ENCODE measurements at places on chromosomes 5 and 9.

- DNase-seq = no peak
These were observed 149.1 kb upstream of the KLF4 start for GRCh38 chr9:107638521-107639310.

DNA sequence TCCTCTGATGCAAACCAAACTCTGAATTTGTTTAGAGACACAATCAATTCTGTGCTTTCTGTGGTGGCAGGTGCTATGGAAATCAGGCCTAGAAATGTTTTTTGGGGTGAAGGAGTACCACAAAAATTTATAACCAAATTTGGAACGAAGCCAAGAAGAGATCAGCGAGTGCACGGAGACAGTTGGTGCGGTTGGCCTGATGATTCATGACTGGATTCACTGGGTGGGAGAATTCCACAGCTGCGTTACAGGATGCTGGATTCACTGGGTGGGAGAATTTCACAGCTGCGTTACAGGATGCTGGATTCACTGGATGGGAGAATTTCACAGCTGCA, 135.6 kb upstream of the IRX4 start:
- no peak for DNase-seq

DNA sequence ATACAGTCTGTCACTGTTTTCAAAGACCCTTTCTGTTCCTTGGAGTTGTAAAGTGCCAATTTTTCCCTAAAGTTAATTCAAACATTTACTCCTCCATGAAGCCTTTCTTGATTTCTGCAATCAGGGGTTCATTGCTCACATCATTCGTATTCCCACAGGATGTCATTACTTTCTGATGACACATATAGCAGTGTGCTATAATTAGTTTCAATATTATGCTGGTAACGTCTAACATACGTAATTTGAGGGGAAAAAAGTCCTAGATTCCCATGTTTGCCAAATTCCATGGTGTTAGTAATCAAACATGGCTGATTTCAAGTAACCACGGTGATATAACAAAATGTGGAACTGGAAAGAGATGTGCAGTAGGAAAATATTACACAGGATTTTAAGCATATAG, 468.2 kb upstream of the MEF2C start:
- DNase-seq = no peak

- DNase-seq = no peak
These were observed 105.7 kb downstream of the TMEM174 start for GRCh38 chr5:73278693-73279092.

- DNase-seq = no peak
These were observed 15.3 kb downstream of the TGFBI start for GRCh38 chr5:136043968-136044610.

DNA sequence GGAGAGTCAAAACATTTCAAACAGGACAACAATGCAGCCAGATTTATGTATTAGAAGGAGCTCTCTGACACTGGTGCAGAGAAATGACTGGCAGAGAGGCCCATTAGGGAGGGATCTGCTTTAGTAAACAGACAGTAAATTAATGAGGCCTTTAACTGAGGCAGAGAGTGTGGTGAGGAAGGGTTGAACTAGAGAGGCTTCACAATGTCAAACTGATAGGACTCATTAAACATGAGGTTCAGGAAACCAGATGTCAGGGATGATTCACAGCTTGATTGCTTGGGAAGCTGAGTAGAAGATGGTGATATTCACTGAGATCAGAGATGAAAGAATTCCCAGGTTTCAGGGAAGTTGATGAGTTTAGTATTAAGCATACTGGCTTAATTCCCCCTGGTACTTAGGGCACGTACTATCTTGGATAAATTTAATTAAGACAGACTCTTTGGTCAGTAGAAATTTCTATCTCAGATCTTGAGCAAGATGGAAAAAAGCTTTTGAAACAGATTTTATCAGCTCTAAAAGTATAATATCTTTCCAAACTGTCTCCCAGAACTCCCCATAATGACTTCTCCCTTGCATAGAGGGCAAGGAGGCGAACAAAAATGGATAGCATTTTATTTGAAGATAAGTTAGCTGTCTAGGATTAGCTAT, 8.6 kb upstream of the MUSK start:
- no peak for DNase-seq

GRCh38 chr5:145499483-145499882, 335.7 kb downstream of the PRELID2 start:
- DNase-seq = no peak

GRCh38 chr9:87059772-87060171, 112.5 kb upstream of the GAS1 start:
- DNase-seq = no peak

DNA sequence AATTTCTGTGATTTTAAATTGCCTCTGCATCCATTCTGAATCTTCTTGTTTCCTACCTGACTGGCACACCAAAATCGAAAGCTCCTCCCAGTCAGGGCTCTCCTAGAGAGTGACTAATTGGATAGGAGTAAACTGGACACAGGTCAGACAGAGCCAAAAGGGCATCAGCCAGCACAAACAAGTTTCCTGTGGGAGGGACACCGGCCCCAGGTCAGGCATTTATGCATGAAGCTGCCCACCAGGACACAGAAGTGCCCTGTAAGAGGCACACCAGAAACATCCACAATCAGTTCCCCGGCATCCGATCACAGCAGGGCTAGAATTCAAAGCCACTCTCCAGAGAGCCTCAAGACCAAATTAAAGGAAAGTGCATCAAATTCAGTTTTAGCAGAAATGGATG, 78.4 kb downstream of the SFXN1 start:
- no peak for DNase-seq

DNA sequence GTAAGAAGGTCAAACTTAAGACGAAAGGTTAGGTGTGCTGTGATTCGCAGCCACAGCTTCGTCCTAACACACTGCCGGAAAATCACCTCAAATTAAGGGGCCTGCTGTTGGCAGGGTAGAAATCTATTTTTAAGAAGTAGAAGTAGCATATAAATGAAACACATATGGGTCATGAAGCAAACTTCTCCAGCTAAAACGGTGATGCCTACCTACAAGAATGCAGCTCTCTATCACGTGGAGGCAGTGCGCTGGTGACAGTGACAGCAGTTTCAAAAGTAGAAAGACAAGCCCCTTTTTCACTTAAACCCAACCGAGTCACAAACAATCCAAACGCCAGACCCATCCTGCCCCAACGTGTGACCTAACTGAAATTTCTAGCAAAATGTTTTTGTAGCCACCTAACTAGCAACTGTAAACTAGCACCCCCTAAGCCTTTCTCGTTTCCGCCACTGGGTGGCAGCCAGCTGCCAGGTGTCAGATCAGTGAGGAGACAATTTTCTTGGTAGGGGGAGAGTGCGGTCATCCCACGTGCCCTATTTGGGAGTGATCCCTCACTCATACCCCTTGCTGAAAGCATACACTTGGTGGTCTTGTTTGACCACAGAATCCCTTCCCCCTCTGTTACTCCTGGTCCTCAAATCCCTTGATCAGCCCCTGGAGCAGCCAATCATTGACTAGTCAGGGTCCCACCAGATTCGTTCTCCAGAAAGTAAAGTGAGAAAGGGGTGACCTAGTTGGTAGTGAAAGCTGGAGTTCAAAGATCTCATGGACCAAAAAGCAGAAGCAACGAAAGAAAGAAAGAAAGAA, 71.8 kb upstream of the MAMDC2 start:
- DNase-seq = peak; percentile 83

DNA sequence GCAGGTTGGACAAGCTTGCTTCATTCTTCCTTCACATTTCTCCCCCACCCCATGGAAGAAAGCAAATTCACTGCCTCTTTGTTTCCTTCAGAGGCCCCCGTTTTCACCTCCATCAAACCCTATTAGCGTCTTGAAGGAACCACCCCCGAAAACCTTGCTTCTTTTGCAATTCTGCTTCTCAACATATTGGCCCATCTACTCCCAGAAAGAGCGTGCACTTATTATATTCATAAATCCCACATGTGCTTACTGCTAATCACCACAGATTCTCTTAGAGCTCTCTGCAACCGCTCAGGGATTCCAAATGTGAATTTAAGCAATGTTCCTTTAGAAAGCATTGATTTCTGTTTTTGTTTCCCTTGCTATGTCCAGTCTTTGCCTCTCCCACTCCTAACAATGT, 1.1 kb downstream of the F2RL2 start:
- DNase-seq = no peak

- no peak for DNase-seq
These were observed 123.5 kb upstream of the ACOT12 start for GRCh38 chr5:81517462-81517861.

- no peak for DNase-seq
These were observed 20.4 kb downstream of the BDP1 start for GRCh38 chr5:71475788-71476384.

GRCh38 chr5:124459984-124460383, 286.5 kb downstream of the ZNF608 start:
- no peak for DNase-seq

DNA sequence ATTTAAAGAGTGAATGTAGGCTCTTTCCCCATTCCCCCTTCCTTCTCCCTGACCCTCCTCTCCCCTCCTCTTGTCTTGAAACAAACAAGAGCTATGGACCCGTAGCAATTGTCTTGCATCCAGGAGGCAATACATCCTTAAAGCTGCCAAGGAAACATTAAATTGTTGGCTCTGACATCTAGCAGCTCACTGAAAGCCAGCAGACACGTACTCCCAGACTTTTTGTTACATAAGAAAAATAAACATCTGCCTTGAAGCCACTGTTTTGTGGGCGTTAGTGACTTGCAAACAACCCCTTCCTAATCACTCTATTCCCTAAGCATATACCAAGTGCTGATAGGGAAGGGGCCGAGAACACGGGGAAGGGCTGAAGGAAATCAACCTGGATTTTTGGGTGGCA, 8.6 kb downstream of the SLC45A2 start:
- no peak for DNase-seq

DNA sequence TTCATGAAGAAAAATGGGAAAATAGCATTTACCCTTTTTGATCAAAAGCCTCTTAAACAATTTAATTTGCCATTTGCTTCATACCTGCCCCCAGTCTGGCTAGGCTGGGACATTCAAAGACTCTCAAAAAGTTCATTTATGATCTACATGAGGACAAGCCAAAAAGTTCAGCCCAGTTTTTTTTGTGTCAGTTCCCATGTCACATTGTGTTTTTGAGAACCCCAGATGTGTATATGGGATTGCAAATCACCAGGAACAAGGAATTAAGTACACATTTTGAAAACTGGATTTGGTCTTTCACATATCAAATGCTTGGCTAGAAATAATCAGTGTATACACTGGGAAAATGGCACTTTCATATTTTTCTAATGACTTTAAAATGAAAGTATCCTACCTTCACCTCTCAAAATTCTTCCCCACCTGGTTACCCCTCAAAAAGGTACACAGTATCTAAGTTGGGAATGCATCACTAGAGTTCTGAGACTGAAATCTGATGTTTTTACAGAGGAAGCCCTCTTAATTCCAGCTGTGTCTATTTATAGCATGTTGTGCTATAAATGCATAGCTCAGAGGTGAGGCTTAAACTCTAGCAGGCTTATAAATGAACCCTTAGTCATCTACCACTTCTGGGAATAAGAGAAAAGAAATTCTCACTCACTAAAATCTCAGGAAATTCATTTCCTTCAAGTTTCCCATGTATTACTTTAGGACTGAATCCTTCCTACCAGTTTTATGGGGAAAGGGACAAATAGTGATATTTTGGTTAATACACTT, 9.3 kb downstream of the STOM start:
- DNase-seq = no peak

GRCh38 chr9:129037767-129038098, 1.3 kb downstream of the MIGA2 start:
- no peak for DNase-seq

- no peak for DNase-seq
These were observed 93.7 kb downstream of the HOMER1 start for GRCh38 chr5:79420248-79420647.

DNA sequence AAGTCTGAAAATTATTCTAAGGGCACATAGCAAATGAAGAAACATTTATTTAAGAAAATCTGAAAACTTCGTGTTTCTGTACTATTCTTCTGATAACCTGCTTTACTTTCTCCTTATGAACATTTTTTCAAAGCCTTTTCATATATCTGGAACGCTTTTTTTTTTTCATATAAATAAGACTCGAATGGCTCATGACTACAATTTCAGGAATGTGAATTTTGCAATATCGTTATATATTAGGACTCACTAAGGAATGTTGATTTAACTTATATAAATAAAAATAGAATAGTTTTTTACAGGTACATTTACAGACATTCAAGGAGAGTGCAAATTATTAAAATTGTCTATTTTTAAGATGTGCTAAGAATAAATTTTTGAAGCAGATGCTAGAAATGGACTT, 42.9 kb downstream of the GPBP1 start:
- no peak for DNase-seq

DNA sequence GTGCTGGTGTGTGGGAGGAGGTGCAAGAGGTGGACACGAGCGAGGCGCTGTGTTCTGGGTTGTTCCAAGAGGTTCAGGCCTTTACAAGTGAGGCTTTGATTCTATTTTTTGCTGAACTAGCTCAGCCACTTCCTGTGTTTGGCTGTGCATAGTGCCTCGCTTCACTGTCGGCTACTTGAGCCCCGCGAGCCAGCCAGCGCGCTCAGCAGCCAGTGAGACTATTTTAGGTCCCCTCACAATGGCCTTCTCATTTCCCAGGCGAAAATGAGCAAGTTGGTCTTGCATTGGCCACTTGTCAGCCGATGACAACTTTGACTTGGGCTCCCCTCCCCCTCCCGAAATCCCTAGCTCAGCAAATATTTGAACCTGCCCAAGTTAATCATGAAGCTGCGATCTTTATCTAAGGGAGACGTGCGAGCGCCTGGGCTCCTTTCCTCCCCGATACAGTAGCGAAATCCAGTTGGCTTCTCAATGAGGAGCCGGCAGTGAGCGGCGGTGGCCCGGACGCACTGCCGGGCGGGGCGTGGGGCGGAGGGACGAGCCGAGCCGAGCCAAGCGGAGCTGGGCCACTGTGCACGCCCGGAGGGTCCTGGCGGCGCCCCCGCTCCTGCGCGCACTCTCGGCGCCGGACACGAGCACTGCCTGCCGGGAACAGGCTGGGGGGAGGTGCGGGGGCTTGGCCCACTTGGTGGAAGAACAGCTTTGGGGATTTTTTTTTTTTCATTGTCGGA, 72.6 kb downstream of the PIK3R1 start:
- DNase-seq = peak; percentile 65

DNA sequence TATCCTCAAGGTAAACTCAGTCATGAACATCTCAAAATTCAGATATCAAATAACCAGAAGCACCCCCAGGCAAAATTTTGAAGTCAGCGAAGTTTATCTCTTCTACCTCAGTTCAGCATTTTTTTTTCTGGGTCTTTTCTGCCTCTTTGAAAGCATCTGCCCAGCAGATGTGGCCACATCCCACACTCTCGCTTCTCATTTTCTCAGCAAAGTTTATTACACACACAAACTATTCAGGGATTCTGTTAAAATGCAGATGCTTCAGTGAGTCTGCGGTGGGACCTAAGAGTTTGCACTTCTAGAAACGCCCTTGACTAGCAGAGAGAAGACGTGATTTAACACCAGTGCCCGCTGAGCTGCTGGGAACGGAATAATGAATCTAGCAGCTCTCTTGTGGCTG, 19.3 kb downstream of the RASEF start:
- no peak for DNase-seq

- no peak for DNase-seq
These were observed 7.6 kb upstream of the SLC30A5 start for GRCh38 chr5:69086206-69086605.

DNA sequence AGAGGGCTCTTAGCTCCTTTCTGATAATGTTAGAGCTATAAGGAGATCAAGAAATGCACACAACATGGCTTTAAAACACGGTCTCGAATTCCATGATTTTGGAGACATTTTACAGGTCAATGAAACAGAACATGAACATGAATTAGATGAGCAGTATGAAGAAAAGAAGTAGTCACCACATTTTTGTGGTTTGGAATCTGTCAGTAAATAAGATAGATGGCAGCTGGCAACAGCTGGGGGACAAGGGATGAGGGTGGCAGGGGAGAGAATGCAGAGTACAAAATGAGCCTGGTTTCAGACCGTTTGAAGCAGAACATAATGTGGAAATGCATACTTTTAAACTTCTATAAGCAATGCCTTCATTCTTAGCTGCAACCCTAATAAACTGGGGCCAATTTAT, 107.1 kb downstream of the OXCT1 start:
- DNase-seq = no peak
